NCI-H2081 treated with DMSO at 0.1 percent for 48 hours (cell line): ENCODE measurements at places on chromosomes 3 and 15.

DNA sequence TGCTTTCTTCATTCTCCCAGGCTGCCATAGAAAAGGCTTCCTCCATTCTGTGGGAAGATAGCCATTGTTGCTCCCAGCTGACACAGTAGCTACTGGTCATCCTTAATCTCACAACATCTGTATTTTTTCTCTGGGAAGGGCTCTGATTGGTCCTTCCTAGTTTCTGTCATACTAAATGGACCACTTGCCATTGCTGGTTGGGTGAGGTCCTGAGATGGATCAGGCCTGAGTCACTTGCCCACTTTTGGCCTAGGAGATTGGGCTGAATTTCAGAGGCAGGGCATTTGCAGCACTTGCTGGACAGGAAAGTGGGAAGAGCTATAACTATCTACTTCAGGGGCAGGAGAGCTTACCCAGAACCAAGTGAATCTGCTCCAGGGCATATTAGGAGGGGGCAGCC is 106.5 kb upstream of the PROK2 start:
- no peak for DNase-seq

DNA sequence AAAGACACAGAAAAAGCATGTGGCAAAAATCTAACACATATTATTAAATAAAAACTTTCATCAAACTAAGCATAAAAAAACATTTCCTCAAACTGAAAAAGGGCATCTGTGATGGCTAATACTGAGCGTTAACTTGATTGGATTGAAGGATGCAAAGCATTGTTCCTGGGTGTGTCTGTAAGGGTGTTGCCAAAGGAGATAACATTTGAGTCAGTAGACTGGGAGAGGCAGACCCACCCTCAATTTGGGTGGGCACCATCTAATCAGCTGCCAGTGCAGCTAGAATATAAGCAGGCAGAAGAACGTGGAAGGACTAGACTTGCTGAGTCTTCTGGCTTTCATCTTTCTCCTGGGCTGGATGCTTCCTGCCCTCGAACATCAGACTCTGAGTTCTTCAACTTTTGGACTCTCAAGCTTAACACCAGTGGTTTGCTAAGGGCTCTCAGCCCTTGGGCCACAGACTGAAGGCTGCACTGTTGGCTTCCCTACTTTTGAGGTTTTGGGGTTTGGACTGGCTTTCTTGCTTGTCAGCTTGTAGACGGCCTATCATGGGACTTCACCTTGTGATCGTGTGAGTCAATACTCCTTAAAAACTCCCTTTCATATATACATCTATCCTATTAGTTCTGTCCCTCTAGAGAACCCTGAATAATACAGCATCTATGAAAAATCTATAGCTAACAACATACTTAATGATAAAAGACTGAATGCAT is 45.4 kb downstream of the DAZL start:
- no peak for DNase-seq

GRCh38 chr3:182309120-182309519 is 484.2 kb upstream of the ATP11B start:
- no peak for DNase-seq

DNA sequence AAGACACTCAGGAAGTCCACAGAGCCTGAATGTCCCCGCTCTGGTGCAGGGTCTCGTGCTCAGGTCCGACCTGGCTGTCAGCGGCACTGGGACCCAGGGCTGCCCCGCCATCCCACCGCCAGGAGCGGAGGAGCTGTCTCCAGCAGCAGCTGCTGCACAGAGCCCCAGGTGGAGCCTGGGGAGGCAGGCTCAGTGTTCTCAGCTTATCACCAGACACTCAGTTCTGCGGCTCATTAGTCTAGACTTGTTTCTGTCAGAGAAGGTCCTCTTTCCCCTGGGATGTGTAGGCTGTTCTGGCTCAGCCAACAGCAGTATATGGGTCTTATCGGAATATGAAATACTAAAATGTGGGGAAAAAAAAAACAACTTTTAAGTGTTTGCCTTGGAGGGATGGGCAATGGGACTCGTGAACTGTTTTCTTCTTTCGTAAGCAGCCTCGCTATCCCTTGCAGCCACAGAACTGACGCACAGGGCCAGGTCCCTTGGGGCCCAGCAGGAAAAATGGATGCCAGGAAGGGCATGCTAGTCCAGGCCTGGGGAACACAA is 75.9 kb downstream of the KLF13 start:
- DNase-seq = no peak

- DNase-seq = no peak
Observed at GRCh38 chr3:69987833-69988232, 11.7 kb upstream of the SAMMSON start.

DNA sequence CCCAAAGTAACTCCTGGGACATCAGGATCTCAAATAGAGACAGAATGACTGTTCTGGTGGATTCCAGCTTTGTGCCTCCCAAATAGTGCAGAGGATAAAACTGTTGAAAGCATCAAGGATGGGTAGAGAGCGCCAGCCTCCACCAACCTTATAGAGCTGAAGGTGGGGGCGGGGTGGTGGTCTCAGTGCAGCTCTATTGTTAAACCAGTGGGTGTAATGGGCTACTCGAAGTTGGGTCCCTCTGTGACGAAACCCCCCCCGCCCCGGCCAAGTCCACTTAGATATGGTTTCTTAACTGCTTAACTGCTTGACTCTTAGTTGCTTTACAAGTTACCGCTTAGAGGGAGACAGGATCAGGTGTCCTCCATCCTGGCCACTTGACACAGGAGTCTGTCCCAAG is 22.7 kb downstream of the DHX30 start:
- no peak for DNase-seq

DNA sequence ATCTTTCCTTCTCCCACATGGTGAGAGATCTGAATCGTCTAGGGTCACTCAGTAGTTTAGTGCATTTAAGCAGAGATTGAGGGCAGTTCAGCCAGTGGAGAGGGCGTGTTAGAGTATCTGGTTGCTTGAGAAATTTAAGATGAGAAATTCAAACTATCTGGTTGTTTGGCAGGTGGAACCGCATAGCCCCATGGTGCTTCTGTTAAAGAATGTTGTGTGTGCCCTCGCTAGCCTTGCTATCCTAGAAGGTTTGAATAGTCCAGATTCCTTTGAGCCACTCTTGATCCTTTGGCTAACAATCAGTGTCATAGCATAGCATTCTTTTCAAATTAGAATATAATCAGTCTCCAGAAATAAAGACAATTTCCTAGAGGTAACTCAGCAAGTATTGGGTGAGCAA is 32.1 kb downstream of the ABHD17C start:
- no peak for DNase-seq

DNA sequence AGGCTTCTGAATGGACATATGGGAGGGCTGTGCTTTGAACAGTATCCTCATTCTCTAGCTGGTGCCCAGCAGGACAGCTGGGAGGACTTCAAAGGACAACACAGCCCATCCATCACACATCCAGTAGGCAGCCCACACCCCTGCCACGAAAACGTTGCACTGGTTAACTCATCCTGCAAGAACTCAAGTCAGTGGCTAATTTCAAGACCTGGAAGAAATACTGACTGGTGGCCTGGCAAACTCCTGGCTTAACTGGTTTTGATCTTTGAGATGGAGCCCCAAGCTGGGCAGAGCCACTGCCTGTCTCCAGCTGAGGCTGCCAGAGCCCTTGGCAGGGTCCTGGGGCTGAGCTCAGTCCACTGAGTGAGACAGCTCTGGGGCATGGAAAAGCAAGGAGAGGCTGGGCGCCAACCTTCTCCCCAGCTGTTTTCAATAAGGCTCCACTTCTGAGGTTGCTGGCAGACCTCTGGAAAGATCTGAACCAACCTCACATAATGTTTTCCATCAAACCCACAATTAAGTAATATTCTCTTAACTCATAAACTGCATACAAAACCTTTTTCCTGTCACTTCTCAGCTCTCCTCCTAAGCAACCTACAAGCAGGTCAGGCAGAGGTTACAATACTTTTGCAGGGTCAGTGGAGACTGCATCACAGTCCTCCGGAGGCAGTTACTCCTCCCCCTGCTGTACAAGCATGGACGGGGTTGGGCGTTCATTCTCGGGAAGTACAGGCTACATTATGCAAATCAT is 110.3 kb downstream of the MYLK start:
- DNase-seq = no peak

GRCh38 chr3:169628567-169628966 is 34.9 kb downstream of the MECOM start:
- no peak for DNase-seq

GRCh38 chr3:87318617-87319021 is 42.2 kb upstream of the POU1F1 start:
- peak; percentile 65 for DNase-seq

GRCh38 chr3:14806641-14807263 is 12.0 kb upstream of the FGD5 start:
- no peak for DNase-seq

DNA sequence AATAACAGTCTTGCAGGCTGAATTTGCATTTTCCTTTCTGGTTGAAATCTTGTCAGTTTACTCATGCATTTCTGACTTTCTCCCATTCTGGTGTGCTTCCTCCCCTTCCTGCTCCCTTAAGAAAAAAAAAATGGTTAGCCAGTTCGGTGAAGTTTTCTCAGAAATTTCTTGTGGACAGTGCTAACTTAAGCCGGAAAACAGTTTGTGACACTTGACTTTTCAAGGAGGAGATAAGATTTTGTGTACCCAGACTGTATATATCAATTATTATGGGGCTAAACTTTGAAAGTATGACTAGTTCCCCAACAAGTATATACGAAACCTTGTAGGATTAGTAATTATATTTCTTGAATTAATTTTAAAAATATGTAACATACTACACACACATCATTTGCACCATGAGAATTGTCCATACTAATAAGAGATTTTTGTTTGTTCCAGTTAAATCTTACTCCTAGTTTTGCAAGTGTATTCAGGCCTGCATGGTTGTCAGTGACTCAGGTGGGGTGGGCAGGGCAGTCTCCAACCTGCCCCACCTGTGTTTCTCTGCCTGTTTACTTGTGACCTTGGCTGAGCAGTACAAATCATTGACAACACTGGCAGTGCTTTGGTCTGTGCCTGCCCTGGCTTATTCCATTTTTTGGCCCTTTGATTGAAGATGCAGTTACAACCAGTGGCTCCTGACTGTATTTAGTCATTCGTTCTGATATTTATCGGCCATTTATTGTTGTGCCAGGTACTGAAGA is 19.1 kb downstream of the UBE2E1 start:
- DNase-seq = no peak

DNA sequence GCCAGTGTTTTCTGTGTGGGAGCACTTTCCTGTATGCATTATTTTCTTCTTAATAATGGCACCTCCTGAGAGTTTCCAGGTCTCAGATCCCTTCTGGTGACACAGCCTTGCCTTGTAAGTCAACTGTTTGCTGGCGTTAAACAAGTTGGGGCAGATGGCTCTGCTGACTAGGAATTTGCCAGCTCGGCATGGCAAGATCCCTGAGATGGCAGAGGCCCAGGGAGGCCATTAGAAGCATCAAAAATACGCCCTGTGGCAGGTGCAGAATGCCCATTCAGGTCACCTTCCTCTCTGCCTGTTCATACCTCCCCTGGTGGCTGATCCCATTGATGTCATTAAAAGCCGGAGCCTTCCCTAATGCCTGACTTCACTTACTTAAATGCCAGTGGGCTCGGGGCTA is 320.9 kb upstream of the CTDSPL start:
- no peak for DNase-seq

DNA sequence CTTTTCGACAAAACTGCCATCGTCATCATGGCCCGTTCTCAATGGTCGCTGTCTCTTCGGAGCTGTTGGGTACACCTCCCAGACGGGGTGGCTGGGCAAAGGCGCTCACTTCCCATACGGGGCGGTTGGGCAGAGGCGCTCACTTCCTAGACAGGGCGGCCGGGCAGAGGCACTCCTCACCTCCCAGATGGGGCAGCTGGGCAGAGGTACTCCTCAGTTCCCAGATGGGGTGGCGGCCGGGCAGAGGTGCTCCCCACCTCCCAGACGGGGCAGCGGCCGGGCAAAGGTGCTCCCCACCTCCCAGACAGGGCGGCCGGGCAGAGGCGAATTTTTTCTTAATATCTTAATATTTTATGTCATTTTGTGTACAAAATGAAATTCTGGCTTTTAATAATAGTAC is 44.5 kb downstream of the PARP14 start:
- no peak for DNase-seq

GRCh38 chr3:59920822-59921221 is 871.0 kb upstream of the CFAP20DC start:
- no peak for DNase-seq

DNA sequence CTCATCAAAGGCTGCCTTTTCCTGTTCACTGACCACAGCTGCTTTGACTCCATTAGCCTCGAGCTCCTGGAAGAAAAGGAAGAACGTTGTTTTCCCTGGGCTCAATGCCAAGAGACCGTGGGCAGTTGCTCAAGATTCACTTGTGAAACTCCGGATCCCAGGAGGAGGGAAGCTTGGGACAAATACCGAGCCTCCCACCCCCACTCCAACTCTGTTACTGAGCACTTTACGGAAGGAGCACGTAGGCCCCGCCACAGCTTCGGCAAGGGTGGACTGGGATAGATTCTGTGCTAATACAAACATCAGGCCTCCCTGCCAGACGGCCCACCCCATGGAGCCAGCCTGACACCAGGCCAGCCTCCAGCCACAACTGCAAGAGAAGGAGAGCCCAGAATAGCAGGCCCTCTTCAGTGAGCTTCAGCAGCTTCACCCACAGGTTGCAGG is 10.8 kb upstream of the FANCD2 start:
- no peak for DNase-seq

GRCh38 chr3:167798443-167798842 is 62.9 kb downstream of the SERPINI1 start:
- no peak for DNase-seq

- peak; percentile 71 for DNase-seq
Observed at GRCh38 chr3:56467108-56467507, 1.2 kb downstream of the ERC2 start.

- DNase-seq = no peak
Observed at GRCh38 chr3:150975086-150975991, 2.8 kb upstream of the CLRN1 start.

- no peak for DNase-seq
Observed at GRCh38 chr15:89860891-89861290, 32.9 kb downstream of the AP3S2 start.
